Thyroid gland (tissue), 4 donors: ENCODE measurements at places on chromosomes 7 and 10. TPM values are rescaled to one million over a fixed set of nuclear protein-coding genes. Genes with fewer than 3 reads are reported as not detected.

Gene UPK3BL2
- 8.9 TPM for total RNA-seq

Gene OR9A2
- total RNA-seq: not detected

Gene RSBN1L
- 34.2 TPM for total RNA-seq

Gene VCL
- 114 TPM for total RNA-seq

Gene PDSS1
- 4.0 TPM for total RNA-seq

Gene ST7
- 68.0 TPM for total RNA-seq

Gene IL6
- total RNA-seq: 10.9 TPM

Gene ASAH2
- total RNA-seq: 0.63 TPM

Gene SFTPD
- total RNA-seq: 5.1 TPM

Gene FAM25A
- total RNA-seq: not detected

Gene CYP2C9
- total RNA-seq: not detected

Gene CPA4
- total RNA-seq: not detected

Gene PLXDC2
- total RNA-seq: 50.4 TPM

Gene LRRN3
- 15.9 TPM for total RNA-seq

Gene ZNF800
- total RNA-seq: 61.6 TPM

Gene GPNMB
- total RNA-seq: 84.8 TPM

Gene POT1
- 37.7 TPM for total RNA-seq

Gene SPDYE5
- total RNA-seq: 0.45 TPM

Gene GHRHR
- total RNA-seq: not detected

Gene NRG3
- total RNA-seq: 1.8 TPM

Gene DPP6
- total RNA-seq: 97.7 TPM

Gene ADGRA1
- total RNA-seq: 0.33 TPM

Gene PLA2G12B
- total RNA-seq: not detected

Gene FGFBP3
- total RNA-seq: 2.6 TPM

Gene ANLN
- total RNA-seq: 4.0 TPM

Gene ITPRID1
- not detected for total RNA-seq

Gene TMEM72
- total RNA-seq: not detected

Gene INSYN2A
- total RNA-seq: not detected

Gene CREB3L2
- total RNA-seq: 143 TPM

Gene TRIM4
- total RNA-seq: 39.7 TPM

Gene MMP21
- not detected for total RNA-seq

Gene OLAH
- not detected for total RNA-seq

Gene C10orf53
- total RNA-seq: not detected

Gene NKX6-2
- total RNA-seq: not detected

Gene MLLT10
- total RNA-seq: 46.3 TPM

Gene PNLIPRP2
- not detected for total RNA-seq

Gene HELLS
- total RNA-seq: 11.2 TPM

Gene PALD1
- total RNA-seq: 10.7 TPM

Gene HOXA9
- 1.9 TPM for total RNA-seq

Gene PARD3
- 54.8 TPM for total RNA-seq

Gene AZGP1
- 1.6 TPM for total RNA-seq

Gene MKI67
- 0.45 TPM for total RNA-seq

Gene ASZ1
- not detected for total RNA-seq

Gene TMEM229A
- not detected for total RNA-seq

Gene GTF2IRD1
- total RNA-seq: 31.3 TPM

Gene SDHAF3
- total RNA-seq: 20.8 TPM

Gene MYL10
- not detected for total RNA-seq

Gene SEC24C
- 91.0 TPM for total RNA-seq

Gene FLNC
- total RNA-seq: 5.7 TPM

Gene FGFR2
- total RNA-seq: 132 TPM

Gene CACNB2
- 2.3 TPM for total RNA-seq

Gene ITGB8
- 19.0 TPM for total RNA-seq
